ENCODE measurements at places on chromosomes 13 and 19. TPM values are rescaled to one million over a fixed set of nuclear protein-coding genes. Genes with fewer than 3 reads are reported as not detected.

C19orf73 gene
- 7.4 TPM for total RNA-seq

CEACAM3 gene
- 1.3 TPM for total RNA-seq

PSG11 gene
- not detected for total RNA-seq

VAV1 gene
- 5.3 TPM for total RNA-seq

ADPRHL1 gene
- total RNA-seq: 1.3 TPM

TEX29 gene
- total RNA-seq: not detected

PTPRS gene
- total RNA-seq: 99.8 TPM

SIGLEC8 gene
- total RNA-seq: 2.5 TPM

PALM gene
- 3.9 TPM for total RNA-seq

GNA15 gene
- 111 TPM for total RNA-seq

DNA sequence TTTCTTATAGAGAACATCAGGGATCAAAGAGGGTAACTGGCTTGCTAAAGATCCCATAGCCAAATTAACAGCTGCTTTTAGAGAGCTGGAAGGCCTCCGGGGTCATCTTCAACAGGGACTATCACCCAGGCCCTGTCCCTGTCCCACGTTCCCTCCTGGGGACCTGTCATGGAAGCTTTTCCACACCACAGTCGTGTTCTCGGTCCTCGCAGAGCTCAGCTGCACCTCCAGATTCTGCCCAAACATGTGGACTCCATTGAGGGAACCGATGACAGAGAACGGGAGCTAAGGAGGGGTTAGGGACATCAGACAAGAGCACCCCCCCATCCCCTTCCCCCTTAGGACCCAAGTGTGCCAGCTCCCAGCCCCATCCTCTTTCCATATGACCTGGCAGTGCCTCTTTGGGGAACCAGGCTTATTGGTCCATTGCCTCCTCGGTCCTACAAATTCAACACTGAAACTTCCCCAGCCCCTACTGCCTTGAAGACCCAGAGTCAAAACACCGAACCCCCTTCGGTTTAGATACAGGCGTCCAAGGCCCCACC, 568 bp downstream of the FUZ start:
- DNase-seq: no peak

DNA sequence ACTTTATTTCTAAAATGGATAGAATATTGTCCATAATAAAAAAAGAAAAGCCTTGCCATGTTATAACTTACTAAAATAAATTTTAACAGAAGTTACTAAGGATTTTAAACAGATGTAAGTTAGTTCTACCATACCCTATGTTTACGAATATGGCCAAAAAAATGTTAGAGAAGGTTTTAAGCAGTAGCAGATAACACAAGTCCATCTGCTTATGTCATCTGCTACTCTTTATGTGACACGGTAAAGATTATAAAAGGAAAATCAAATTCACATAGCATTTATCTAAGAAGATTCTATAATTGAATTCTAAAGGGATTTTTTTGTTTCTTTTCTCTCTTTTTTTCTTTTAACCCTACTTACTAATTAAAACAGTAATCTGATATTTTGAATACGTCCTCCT, 114.2 kb upstream of the MIR17HG start:
- no peak for DNase-seq

DNA sequence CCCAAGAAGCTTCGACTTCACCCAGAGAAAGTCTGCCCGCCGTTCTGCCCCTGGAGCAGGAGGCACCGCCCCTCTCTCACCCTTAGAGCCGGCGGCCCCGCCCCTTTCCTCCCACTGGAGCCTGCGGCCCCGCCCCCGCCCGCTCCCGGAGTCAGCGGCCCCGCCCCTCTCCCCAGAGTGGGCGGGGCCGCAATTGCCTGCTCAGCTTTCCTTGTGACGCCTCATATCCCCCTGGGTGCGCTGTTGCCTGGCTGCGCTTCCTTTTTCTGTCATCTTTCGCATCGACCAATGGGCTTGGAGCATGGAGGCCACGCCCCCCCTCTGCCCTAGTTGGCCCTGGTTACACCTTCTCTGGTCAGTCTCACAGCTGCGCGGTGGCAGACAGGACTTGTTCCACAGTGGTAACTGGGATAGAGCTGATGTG, 38.2 kb upstream of the ZNF492 start:
- no peak for DNase-seq

DNA sequence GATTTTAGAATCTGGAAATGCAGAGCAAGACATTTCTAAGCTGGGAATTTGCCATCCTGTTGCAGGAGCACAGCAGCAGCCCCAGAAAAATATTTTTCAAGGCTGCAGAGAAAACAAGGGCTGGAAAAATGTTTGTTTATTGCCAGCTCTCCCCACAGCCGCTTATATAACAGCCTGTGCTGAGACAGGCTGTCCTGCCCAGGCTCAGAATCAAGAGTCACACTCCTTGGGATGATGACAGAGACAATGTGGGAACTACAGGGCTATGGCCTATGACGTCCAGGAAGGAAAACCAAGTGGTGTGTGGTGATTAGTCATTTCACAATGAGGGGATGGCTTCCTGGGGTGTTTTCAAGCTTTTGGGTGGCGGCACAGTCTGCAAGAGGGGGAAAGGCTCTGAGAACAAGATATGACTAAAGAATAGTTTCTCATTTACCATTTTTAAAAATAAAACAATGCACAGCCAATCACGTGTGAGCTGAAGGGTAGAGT, 136.3 kb upstream of the SERP2 start:
- no peak for DNase-seq

- no peak for DNase-seq
Measured at GRCh38 chr13:29428310-29429181, 166.9 kb downstream of the SLC7A1 start.

DNA sequence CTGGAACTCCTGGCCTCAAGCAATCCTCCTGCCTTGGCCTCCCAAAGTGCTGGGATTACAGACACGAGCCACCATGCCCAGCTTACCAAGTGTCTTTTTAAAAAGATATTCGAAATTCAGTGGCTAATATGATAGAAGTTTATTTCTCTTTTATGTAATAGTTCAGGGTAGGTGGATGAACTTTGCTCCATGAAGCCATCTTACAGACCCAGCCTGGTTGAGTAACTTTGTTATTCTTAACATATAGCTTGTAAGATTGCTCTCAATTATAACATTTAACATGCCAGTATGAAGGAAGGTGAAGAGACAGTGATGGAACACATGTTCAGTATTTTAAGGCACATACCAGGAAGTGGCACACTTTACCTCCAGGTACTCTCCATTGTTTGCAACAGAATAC, 42.4 kb downstream of the ZIC2 start:
- DNase-seq: no peak

DNA sequence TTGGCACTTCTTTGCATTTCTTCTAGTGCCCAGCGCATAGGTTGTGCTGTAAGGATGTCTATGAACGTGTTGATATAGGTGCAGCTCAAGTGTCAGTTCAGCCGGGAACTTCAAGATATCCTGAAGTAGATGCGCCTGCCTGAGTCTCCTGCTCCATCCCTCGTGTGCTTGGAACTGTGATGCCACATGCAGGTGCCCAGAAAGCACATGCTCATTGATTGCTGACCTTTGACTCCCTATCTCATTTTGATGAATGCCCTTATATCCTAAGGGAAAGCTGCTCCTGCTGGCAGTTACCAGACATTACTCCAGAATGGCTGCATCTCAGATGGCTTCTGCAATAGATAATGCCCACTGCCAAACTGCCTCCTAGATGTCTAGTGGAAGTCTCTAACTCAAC, 40.9 kb downstream of the CBY2 start:
- no peak for DNase-seq

- no peak for DNase-seq
Measured at GRCh38 chr13:97386801-97387484, 47.0 kb upstream of the RAP2A start.

- no peak for DNase-seq
Measured at GRCh38 chr19:3683405-3684053, 16.7 kb downstream of the PIP5K1C start.

DNA sequence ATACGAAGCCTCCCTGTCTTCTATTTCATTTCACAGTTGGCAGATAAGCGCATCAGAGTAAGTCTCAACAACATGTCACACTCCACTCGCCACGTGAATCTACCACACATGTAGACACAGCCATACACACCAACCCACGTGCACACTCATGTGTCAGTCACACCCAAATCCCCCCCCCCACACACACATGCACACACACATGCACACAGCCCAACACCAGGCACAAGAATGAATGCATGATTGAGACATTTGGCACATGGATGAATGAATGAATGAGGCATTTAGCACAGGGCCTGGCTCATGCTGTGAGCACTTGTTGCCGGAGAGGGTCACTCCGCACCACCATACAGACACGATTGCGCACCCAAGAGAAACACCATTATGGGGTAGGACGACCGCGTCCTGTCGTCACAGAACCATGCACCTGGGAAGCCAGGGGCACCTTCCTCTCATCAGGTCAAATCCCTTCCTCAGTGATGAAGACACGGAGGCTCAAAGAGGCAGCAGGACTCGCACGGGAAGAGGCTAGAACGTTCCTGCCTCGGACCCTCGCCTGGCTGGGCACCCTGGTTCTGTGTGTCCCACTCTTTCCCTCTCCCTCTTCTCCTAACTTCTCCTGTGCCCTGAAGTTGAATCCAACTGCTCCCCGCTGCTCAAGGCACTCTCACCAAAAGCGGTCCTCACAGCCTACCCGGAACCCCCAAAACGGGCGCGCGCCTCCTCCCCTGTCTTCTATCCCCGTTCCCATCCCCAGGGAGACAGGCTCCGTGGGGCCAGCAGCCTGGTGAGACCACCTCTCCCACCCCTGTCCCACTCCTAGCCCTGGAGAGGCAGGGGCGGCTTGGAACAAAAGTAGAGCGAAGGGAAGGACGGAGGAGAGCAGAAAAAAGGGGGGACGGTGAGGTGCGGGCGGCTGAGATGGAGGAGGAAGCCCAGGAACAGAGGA, 1.3 kb downstream of the MEIS3 start:
- no peak for DNase-seq

DNA sequence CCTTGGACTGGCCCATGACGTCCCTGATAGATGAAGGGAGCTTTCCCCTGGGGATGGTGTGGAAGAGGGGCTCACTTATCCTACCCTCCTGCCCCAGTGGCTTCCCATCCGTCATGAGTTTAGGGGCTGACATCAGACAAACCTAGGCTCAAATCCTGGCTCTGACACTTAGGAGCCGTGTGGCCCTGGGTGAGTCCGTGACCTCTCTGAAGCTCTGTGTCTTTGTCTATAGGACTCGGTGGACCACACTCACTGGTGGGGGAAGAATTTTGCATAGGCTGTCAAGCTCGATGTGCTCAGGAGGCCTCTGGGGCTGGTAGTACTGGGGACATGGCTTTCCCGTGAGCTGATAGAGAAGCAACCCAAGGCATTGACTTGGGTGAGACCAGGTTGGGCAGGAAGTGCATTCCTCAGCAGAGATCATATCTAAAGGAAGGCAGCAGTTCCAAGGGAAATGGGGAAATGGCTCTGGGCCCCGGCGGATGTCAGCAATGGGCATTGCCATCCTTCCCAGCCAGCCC, 17.4 kb upstream of the AP1M2 start:
- no peak for DNase-seq

DNA sequence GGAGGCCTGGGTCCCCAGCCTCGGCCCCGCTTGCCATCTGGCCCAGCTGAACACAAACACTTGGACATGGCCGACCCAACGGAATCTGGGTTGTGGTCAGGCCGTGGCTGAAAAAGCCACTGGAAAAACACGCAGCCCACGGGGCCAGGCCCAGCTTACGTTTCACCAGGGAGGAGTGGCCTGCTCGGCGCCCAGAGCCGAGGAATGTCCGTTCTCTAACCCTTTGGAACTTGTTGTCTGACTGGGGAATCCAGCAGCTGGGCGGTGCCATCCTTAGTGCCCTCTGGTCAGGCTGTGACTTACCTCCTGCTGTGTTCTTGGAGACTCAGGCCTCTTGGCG, 13.8 kb downstream of the CILP2 start:
- no peak for DNase-seq

DNA sequence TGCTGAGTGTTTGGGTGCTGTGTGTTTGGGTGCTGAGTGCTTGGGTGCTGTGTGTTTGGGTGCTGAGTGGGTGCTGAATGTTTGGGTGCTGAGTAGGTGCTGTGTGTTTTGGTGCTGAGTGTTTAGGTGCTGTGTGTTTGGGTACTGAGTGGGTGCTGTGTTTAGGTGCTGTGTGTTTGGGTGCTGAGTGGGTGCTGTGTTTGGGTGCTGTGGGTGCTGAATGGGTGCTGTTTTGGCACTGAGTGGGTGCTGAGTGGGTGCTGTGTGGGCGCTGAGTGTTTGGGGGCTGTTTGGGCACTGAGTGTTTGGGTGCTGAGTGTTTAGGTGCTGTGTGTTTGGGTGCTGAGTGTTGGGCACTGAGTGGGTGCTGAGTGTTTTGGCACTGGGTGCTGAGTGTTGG, 48.5 kb upstream of the F7 start:
- no peak for DNase-seq

- no peak for DNase-seq
Measured at GRCh38 chr19:19964416-19964815, 63.7 kb downstream of the ZNF93 start.

DNA sequence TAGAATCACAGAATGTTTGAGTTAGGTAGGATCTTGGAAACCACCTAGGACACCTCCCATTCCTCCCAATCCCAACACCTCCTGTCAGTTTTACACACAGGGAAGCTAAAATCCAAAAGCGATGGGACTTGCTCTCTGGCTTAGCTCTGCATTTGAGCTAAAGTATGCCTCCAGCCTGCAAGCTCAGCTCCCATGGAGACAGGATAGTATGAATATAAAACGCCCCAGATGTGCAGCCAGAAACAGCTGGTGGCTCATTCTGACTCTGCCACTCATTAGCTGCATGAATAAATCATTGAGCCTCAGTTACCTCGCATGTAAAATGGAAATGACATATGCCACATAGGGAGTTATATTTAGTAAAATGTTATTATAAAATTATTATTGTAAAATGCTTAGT, 336.0 kb downstream of the SUCLA2 start:
- no peak for DNase-seq

- DNase-seq: no peak
Measured at GRCh38 chr13:66128201-66128600, 1101.9 kb downstream of the PCDH9 start.

DNA sequence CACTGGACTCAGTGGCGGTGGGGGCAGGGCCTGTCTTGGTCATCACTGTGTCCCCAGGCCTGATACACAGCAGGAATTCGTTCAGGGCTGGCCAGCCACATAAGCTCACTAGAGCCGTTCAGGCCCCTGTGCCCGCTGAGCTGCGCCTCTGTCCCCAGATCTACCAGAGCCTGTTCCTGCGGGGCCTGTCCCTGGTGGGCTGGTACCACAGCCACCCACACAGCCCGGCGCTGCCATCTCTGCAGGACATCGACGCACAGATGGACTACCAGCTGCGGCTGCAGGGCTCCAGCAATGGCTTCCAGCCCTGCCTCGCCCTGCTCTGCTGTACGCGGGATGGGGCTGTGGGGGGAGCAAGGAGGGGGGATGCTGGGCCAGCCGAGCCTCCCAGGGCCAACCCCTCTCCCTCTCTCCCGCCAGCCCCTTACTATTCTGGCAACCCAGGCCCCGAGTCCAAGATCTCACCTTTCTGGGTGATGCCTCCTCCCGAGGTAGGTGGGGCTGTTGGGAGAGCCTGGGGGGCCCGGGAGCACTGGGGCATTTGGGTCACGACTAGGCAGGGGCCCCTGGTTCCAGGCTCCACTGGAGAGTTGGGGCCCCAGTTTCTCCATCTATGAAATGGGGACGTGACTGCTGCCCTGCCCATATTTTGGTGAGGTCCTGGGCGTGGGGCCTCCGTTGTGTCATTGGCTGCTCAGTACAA, 13.9 kb downstream of the MPND start:
- DNase-seq: no peak

- no peak for DNase-seq
Measured at GRCh38 chr19:4012092-4012974, 4.8 kb downstream of the PIAS4 start.
